Upper lobe of right lung (tissue), 1 donor: ENCODE measurements at places on chromosomes 7 and 10. TPM values are rescaled to one million over a fixed set of nuclear protein-coding genes. Genes with fewer than 3 reads are reported as not detected.

- no peak for DNase-seq
These were observed 3.3 kb downstream of the EPHA1 start for GRCh38 chr7:143405173-143406001.

GRCh38 chr10:21976739-21977138 lies 26.8 kb downstream of the DNAJC1 start:
- DNase-seq, result no peak

DNA sequence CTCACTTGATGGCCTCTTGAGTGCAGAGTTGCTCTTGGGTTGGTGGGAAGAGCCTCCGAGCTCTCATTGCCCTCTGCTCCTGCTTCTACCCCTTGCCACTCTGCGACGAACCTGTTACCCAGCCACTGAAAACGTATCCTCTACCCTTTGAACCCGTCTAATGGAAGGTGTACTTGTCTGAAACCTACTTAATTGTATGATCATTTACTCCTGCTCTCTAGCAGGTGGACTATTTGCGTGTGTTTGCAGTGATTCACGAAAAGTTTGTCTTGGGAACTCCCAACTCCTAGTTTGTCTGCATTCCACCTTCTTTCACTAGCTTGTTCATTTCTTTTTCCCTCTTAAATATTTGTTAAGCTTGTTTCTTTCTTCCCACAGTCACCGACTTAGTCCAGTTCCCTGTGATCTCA lies 503 bp downstream of the CROT start:
- no peak for DNase-seq

DNA sequence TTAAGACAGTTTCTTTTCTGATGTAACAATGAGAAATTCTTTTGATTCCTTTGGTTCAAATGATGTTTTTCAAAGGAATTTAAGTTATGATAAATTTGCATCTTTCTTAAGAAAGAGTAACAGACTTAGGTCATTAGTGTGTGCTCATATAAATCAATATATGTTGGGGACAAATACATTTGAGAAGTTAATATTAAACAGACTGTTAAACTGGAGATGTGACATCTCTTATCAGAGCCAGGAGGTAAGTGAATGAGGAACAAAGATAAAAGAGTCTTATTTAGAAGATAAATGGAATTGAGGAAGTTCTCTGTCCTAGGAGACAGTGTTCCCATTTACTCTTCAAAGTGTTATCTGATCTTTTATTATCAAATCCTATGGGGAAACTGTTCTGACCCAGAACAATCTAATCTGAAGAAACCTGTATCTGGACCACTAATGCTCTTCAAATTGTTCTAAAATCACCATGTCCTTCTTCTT lies 104.8 kb upstream of the LAMB4 start:
- no peak for DNase-seq

- DNase-seq, result no peak
These were observed 57.2 kb upstream of the SMNDC1 start for GRCh38 chr10:110361800-110362456.

- DNase-seq, result peak; percentile 57
These were observed 19.8 kb downstream of the YKT6 start for GRCh38 chr7:44220358-44221112.

- no peak for DNase-seq
These were observed 7.1 kb downstream of the HEPACAM2 start for GRCh38 chr7:93218997-93219827.

- DNase-seq, result no peak
These were observed 543.1 kb downstream of the CNTNAP2 start for GRCh38 chr7:146659732-146660131.

DNA sequence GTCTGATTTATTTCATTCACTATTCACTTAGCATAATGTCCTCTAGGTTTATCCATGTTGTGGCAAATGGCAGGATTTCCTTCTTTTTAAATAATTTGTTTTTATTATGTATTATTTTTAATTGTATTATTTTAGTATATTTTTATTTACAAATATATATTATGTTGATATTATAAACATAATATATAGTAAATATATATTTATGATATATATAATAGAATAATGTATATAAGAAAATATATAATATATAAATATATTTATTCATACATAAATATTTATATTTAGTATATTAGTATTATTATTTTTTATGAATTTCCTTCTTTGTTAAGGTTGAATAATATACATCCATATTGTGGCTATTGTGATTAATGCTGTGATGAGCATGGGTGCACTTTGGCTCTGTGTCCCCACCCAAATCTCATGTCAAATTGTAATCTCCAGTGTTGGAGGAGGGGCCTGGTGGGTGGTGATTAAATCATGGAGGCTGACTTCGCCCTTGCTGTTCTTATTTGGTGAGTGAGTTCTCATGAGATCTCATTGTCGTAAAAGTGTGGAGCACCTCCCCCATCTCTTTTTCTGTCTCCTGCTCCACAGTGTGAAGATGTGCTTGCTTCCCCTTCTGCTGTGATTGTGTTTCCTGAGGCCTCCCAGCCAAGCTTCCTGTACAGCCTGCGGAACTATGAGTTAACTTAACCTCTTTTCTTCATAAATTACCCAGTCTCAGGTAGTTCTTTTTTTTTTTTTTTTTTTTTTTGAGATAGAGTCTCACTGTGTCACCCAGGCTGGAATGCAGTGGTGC lies 52.3 kb upstream of the CYP2C18 start:
- DNase-seq, result no peak

DNA sequence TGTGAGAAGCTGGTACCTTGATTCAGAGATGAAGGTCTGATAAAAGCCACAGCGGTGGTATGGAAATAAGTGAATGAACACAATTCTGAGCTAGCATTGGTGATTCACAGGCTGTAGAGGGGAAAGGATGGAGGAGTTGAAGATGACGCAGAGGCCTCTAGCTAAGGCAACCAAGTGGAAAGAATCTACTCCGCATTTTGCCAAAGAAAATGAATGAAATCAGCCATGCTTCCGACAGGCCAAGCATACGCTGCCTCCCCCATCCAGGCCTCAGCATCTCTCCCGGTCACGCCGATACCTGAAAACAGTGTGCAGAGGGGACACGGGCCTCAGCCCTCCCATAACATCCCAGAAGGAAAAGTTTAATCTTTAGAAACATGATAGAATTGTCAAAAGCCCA lies 124.3 kb upstream of the UNC5B start:
- DNase-seq, result no peak

GRCh38 chr10:25441270-25441669 lies 266.5 kb downstream of the GPR158 start:
- DNase-seq, result no peak

DNA sequence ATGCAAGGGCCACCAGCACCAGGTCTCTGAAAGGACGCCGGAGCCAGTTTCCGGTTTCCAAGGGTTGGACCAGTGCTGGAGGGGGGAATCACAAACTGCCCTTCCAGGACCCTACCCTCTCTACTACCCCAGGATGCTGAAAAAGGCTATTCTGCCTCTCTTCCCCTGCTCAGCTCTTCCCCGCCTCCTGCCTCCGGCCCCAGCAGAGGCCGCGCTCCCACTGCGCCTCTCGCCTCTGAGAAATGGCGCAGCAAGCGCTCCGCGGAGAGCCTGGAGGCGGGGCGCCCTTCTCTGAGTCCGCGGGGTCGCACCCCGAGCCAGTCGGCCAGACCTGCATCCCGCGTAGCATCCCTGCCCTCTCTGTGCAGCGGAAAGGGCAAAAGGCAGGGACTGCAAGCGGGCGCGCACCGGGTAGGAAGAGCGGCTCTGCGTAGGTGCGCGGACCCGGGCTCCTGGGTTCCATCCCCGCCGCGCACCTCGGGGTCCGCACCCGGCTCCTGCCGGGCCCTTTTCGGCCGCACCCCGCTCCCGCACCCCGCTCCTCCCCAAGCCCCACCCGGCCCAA lies 476 bp upstream of the RET start:
- DNase-seq, result no peak

- peak; percentile 49 for DNase-seq
These were observed 817.9 kb downstream of the DNAJB9 start for GRCh38 chr7:109387530-109387929.

GRCh38 chr10:114073395-114074186 lies 29.9 kb downstream of the ADRB1 start:
- no peak for DNase-seq

The TEX47 gene
- total RNA-seq, result not detected

The SYNPO2L gene
- total RNA-seq, result 5.9 TPM

The CREB5 gene
- 8.9 TPM for total RNA-seq

The OR9A2 gene
- not detected for total RNA-seq

The CHAT gene
- not detected for total RNA-seq

The RBP3 gene
- total RNA-seq, result not detected
